GM12891 (cell line): ENCODE measurements at places on chromosomes 7 and 10.
A peak's percentile ranks its signal among the peaks of the same experiment; 100 is the strongest.

DNA sequence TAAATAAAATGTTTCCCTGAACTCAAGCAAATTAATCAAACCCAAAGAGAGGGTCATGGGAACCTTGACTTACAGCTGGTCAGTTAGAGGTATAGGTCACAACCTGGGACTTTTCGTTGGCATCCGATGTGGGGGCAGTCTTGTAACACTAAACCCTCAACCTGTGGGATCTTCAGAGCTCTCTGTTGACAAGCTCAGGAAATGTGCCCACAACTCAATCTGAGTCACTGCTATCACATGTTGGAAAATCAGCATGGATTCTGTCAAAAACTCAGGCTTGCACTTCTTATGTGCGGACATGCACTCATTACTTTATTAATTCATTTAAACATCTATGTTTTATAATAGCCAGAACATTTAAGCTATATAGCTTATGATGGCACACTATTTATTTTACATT lies 424.6 kb upstream of the SORCS1 start:
- DNase-seq = no peak

- DNase-seq = no peak
Measured at GRCh38 chr7:82423446-82423845, 20.1 kb downstream of the CACNA2D1 start.

- DNase-seq = peak; percentile 10
Measured at GRCh38 chr10:7819121-7819460, 786 bp downstream of the TAF3 start.

DNA sequence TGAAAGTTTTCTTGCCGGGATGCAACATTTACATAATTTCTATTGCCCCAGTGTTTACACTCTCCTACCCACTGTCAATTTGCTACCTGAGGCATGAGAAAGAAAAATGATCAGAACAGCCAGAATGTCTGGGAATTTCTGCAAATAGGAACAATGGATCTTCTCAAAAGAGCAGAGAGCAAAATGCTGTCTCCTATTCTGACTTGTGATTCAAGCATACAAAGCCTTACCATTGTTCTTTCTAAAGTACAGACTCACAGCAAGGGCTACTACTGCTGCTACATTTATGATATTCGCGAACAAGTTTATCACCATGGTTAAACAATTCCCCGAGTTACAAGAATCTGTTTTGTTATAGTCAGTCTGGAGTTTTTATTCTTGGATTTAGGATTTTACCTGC lies 329.9 kb upstream of the CELF2 start:
- no peak for DNase-seq

DNA sequence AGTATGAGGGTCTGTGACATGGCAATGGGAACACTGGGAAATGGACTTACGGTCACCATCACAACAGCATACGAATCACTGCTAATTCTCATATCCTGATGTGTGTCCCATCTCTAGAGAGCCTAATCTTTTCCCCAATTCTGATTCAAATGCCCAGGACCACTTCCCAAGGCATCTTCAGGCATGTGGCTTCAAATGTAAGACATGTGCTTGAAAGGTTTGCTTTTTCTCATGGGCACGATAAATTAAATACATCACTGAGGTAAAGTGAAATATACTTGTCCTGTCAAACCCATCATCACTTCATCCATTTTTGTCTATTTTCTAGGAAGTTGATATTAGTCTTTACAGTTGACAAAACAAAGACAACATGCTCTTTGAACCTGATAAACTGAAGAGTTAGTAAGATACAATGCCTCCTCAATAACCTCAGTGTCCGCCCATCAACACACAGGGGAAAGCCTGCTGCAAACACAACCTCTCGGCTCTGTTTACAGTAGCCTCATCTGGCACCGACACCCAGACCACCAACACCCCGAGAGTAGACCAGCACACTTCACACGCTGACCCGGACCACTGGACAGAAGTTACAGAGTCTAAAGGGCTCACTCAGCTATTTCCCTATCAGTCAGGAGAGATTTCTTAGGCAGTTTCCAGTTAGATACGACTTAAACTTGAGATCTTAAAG lies 24.8 kb downstream of the GRB10 start:
- DNase-seq = no peak

- DNase-seq = no peak
Measured at GRCh38 chr10:98295907-98296306, 27.9 kb upstream of the LOXL4 start.

- no peak for DNase-seq
Measured at GRCh38 chr10:58661336-58661735, 148.7 kb downstream of the BICC1 start.

DNA sequence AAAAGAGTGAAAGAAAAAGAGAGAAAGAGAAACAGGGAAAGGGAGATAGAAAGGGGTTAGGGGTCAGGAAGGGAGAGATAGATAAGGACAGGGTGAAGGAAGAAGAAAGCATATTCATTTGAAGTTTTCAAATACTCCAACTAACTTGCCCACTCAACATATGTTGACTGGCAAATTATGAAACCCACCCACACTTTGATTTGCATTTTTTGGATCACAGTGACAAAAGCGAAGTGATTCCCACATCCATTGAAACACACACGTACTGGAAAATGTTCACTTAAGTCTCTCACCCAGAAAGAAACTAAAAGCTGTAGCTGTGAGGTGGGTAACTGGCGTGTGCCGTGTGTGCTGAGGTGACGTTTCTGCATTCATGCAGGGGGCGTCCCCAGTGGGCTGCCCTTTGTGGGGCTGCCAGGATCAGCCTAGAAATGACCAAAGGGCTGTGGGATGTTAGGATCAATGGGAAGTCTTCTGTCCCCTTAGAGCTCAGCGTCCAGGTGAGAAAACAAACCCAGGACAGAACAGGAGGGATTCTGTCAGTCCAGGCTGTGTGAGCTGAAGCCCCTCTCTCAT lies 134.9 kb upstream of the ADARB2 start:
- DNase-seq = no peak

DNA sequence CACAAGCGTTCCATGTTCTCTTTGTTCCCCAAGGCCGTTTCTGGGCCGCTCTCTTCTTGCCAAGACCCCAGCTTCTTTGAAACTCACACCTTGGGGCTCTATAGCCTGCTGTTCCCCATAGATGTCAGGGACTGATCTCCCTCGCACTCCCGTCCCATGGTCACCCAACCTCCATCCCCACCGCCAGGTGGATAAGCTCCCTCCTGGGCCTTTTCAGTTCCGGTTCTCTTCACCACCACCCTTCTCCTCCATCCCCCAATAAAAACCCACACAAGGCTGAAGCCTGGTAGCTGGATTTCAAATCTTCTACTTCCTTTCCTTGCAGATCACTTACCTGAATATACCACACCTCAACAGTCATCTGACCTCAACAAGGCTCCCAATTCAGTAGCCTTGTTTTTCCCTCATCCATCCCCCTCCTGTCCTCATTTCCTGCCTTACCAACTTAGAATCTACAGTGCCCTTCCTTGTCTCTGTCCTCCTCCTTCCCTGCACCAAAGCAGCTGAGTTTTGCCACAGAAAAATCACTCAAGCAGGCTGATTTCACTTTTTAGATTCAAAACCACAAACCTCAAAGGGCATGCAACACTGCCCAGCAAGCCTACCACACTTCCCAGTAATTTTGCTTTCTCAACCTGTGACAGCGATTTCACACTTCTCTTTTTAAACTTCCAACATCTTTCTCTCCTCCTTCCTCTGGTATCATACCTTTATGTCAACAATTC lies 7.7 kb downstream of the SLC37A3 start:
- DNase-seq = no peak

DNA sequence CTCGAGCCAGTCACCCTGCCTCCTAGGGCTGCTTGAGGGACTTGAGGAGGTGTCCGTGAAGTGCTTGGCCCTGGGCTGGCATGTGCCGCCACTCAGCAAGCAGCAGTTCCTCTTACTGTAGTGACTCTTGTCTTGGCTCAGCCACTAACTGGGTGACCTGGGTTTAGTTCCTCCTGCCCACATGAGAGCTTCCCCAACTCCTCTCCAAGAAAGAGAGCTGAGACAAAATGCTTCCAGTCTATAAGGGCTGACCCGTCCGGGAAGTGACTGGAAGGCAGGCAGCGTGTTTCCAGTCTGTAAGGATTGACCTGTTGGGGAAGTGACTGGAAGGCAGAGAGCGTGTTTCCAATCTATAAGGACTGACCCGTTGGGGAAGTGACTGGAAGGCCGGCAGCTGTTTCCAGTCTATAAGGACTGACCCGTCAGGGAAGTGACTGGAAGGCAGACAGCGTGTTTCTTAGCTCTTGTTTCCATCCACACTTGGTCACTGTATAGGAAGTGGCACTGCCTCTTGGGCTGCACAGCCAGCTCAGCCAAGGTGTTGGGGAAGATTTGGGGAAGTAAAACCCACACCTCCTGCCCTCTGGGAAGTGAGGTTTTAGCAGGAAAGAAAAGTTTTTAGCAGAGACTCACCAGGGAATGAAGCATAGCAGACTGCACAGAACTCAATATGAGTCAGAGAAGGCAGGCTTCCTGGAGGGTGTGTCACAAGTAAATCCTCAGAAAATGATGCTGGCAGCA lies 53.3 kb upstream of the PPIF start:
- no peak for DNase-seq

GRCh38 chr10:3060481-3060889 lies 6.9 kb upstream of the PFKP start:
- no peak for DNase-seq

GRCh38 chr10:113450046-113450804 lies 102.6 kb upstream of the HABP2 start:
- DNase-seq = no peak

DNA sequence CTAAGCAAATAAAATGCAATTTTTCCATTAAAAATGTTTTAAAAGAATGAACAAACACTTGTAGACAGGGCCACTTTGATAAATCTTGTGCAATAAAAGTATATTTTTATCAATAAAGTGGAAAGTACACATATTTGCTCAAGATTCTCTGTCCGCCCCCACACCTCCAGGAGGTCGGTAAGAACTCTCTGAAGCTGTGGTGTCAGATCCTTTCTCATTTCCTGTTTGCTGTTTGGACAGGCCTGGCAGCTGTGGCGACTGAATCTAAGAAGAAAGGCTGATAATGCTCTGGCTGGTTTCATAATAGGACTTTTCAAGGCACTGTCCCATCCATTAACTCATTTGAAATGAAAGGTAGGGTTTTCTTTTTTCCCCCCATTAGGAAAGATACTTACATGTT lies 15.3 kb upstream of the ASB4 start:
- peak; percentile 35 for DNase-seq

DNA sequence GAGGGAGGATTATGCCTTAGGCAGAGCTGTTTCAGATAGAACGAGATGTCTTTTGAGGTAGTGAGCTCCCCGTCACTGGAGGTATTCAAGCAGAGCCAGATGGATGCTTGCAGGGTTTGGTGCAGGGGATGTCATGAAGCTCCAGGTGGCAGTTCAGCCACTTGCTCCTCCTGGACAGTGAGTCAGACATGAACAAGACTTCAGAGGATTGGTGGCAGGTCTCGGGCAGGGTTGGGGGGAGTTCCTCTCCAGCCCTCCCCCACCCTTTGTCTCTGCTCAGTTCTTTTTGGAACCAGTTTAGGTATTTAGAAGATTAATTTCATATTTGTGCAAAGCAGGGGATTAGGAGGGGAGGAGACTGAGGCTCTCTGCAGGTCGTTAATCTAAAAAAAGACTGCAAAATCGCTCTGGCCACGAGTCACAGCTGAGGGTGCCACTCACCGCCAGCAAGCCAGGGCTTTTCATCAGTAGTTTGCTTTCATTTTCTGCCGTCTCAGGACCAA lies 21.5 kb upstream of the MYL10 start:
- no peak for DNase-seq

- no peak for DNase-seq
Measured at GRCh38 chr7:28407651-28408050, 4.7 kb upstream of the CREB5 start.

- DNase-seq = no peak
Measured at GRCh38 chr7:88759230-88760135, at the start of gene ZNF804B. TSS of gene ZNF804B (plus strand) at chr7:88759700. CDS start at chr7:88759977, 277 bp downstream.

DNA sequence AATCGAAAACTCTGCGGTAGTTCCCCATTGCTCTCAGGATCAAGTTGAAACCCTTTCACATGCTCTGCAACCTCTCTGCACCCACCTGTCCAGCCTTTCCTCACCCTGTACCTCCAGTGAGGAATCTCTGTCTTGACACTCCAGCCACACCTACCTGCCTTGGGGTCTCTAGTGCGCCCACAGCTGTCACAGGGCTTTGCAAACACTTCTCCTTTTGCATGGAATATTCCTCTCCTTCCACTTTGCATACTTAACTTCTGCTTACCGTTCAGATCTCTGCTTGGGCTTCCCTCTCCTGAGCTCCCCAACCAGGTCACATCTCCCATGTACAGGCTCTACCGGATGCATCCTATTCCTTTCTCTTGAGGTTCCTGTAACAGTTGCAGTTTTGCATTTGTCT lies 6.6 kb upstream of the ZYX start:
- no peak for DNase-seq

DNA sequence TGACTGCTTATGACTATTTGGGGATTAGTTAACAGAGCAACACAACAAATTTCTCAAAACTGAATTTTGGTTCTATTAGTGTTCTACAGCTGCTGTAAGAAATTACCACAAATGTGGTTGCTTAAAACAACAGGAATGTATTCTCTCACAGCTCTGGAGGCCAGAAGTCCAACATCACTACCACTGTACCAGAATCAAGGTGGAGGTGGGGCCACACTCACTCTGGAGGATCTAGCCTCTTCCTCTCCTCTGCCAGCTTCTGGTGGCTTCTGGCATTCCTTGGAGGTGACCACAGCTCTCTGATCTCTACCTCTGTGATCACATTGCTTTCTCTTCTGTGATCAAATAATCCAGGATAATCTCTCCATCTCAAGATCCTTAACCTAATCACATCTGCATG lies 194.7 kb upstream of the BMPER start:
- DNase-seq = no peak

DNA sequence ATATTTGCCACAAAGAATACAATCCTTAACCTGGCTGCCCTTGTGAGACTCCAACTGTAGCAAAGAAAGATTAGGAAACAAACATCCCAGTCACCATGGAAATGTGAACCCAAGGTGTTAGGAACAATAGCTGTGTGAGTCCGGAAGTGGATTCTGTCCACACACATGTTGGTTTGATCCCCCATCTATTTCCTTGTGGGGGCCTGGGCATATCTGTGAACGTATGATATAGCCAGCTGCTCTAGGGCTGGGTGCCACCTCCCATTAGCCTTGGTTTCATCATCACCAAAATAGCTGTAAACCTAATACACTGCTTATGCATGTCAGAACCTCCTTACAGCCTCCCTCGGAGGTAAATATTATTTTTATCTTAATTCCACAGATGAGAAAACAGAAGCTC lies 26.4 kb downstream of the GRK5 start:
- no peak for DNase-seq

DNA sequence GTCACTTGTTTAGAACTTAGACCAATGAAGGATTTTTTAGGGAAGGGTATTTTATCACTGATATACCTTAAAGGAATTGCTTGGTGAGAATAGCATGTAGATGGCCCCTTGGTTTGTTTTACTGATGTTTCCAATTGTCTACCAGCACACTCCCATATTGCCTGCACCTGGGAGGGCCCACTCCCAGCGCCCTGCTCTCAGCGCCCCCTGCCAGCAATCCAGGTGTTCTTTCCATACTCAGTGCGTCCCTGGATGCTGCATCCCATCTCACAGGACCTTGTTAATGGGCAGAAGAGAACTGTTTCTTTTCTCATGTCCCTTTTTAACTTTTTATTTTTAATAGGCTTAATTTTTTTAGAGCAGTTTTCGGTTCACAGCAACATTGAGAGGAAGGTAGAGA lies 24.1 kb upstream of the SFRP5 start:
- no peak for DNase-seq

GRCh38 chr10:3588346-3588745 lies 196.7 kb downstream of the KLF6 start:
- no peak for DNase-seq
